CD4-positive, alpha-beta T cell treated with Interleukin-4 for 4 hours (primary cell): ENCODE measurements at places on chromosomes 12 and 14.

GRCh38 chr14:23751616-23752015, 115.5 kb downstream of the DHRS2 start:
- DNase-seq, result no peak

DNA sequence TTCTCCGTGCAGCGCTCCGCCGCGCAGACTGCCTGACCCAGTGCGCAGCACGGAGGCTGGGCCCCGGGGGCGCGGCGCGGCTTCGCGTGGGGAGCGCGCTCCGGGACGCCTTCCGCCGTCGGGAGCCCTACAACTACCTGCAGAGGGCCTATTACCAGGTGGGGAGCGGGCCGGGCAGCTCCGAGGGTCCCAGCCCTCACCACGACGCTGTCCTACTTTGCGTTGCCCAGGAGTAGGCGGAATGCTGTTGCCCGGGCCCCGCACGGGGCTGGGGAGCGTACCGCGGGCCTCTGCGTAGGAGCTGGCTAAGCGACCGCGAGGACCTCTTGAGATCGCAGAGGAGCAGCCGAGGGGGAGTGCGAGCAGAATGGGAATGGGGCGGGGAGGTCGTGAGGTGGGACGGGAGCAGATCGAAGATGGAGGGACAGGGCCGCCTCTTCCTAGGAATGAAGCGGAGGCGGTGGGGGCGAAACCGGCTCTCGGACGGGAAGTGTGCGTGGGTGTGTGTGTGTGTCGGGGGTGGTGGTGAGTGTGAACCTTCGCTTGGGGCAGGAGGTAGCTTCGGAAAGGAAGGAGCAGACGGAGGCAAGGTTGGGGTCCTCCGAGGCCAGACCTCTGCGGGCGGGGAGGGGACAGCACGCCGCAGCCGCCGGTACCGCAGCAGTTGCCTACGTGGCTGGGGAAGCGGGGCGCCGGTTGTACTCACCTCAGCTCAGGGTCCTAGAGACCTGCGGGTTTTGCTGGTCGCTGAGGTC, 751 bp downstream of the P3H3 start:
- peak; percentile 8 for DNase-seq

GRCh38 chr12:88237954-88238353, 95.8 kb downstream of the TMTC3 start:
- DNase-seq, result no peak

DNA sequence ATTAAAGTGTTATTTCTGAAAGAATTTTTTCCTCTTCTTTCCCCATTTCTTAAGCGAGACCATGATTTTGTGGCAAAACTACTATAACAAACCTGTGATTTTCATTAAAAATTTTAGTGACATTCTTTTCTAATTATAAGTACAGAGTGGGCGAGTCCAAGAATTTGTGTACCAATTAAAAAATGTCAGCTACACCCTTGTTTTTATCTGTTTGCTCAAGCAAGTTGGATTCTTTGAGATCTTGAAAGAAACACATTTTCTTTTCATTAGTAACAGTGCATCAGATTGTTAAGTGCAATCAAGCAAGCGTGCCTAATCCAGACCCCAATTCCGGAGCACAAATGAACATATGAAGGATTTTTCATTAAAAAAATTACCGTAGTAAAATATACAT, 338.8 kb upstream of the DDHD1 start:
- DNase-seq, result no peak

DNA sequence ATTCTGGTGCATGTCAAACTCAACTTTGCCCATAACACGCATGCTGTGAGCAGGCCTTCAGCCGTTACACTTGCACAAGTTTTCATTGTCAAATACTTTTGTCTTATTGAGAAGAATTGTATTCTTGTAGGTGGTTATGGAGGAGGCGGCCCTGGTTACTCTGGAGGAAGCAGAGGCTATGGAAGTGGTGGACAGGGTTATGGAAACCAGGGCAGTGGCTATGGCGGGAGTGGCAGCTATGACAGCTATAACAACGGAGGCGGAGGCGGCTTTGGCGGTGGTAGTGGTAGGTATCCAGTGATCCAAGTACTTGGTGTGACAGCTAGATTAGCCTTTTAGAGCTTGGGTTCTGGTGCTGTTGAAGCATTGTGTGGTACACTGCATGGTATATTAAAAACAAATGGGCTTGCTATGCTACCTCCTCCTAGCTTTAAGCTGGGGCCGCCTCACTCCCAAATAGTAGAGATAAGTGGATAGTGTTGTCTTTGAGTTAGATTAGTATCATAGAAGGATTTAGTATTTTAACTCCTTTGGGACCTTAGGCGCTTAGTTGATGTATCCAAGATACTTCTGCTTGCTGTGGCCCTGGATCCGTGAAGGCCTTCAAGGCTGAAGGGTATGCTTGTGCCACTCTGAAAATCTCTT, 2.5 kb downstream of the HNRNPA1 start:
- DNase-seq, result no peak

- no peak for DNase-seq
Measured at GRCh38 chr12:6772331-6772695, at the start of gene LAG3. Gene LAG3, plus strand, starts transcription at chr12:6772520. Its CDS starts 333 bp downstream, at chr12:6772853.

- DNase-seq, result no peak
Measured at GRCh38 chr14:93619176-93619793, 169.0 kb downstream of the PRIMA1 start.
